ENCODE measurements at places on chromosomes 3 and 15.
A peak's percentile ranks its signal among the peaks of the same experiment; 100 is the strongest.

DNA sequence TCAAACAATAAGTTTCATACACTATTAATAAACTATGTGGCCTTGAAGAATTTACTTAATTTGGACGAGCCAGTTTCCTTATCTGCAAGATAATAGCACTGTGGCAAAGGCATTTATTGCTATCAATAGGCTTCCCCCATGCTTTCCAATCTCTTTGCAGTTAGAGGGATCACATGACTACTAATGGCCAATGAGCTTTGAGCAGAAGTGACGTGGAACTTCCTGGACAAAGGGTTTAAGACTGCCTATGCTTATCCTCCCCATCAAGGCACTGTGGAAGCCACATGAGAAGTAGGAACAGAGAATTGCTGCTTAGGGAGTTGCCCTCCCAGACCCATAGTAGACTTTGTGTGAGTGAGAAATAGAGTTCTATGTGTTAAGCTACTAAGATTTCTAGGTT is 16.7 kb upstream of the ZMAT3 start:
- peak; percentile 22 for DNase-seq

DNA sequence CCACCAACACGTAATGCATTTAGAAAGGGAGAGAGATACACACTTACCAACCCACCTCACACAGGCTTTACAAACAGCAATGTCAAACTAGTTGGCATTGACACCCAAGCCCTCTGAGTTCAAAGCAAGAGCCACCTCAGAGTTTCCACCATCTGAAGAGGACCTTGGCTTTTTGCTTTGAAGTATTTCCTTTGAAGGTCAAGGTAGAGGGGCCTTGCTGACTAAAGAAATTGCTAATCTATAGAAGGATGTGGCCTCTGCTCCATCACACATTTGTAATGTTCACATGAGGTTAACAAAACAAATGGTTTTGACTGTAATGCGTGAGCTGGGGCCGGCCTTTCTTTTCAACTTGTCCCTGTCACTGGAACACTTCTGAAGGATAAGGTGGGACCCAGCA is 117.7 kb downstream of the POLR2M start:
- no peak for DNase-seq

DNA sequence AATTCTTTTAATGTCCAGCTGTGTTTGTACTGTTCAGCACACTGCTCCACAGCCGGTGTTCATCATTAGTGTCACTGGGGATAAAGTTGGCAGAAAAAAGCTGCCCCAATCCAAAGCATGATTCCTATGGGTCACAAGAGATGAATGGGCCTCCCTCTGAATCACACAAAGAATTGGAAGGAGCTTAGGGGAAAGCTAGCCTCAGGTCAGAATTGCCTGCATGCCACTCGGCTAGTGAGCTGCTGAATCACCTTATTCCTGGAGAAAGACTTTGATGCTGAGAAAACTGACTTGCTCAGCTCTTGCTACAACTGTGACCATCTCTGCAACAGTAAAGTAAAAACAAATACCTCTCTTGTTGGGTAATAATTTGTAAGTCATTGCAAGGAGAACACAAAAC is 3.5 kb downstream of the CCK start:
- DNase-seq = peak; percentile 61

GRCh38 chr3:190414297-190414696 is 26.3 kb downstream of the CLDN16 start:
- no peak for DNase-seq

- no peak for DNase-seq
Measured at GRCh38 chr15:28931828-28932227, 46.1 kb downstream of the APBA2 start.

GRCh38 chr3:45054196-45054857 is 28.2 kb downstream of the CLEC3B start:
- DNase-seq = no peak

DNA sequence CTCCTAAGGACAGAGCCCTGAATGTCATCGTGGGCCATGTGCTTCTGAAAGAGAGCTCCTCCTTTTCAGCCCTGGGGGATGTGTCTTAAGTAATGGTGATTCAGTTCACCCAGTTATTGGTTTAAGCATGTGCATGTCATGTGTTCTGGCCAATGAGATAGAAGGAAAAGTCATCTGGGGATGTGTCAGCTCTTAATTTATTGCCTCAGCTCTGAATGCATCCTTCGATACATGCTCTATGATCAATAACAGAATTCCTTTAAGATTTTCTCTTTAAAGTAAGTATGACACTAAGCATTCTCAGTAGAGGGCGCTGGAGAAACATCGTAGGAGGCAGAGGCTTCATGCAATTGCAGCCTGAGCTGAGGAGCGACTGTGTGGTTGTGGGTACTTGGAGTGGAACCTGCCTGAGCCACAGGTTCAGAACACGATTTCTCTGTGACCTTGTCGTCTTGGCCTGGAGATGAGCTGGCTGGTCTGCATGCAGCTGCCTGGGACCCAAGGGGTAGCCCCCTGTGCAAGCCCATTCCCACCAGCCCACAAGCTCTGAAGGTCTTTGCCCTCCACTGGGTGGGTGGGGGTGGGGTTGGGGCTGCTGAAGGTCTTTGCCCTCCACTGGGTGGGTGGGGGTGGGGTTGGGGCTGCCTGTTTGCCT is 69.5 kb downstream of the C3orf38 start:
- DNase-seq = peak; percentile 91

GRCh38 chr3:45762647-45763302 is 33.6 kb downstream of the SLC6A20 start:
- DNase-seq = no peak

DNA sequence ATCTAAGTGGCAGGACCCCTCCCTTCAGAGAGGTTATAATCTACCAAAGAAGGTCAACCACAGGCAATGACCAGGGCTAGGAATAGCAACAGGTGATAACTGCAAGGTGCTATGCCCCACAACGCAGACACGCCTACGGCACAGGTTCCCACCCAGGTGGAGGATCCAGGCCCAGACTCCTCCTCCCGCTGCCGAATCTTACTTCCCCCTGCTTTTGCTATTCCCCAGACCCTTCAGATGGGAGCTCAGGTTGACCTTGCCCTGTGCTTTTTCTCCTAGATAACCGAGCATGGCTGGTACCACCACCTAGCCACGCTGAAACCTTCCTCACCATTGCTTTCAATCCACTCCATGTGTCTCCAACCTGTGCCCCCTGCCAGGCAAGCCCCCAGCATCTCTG is 142.2 kb upstream of the IGF1R start:
- DNase-seq = no peak

DNA sequence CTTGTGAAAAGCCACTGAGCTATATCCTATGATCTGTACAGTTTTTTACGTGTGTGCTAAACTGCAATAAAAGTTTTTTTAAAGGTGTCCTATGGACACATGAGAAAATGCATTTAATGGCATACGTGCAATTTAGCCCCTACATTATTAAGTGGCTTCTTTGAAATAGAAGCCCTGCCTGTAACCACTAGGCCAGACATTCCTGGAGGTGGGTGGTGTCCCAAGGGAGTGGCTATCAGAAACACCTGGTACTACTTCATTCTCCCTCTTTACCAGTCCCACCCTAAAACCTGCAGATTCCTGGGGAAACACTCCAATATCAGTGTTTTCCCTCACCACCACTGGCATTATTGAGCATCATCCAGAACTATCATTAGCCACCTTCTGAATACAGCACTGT is 100.0 kb downstream of the OXNAD1 start:
- no peak for DNase-seq

DNA sequence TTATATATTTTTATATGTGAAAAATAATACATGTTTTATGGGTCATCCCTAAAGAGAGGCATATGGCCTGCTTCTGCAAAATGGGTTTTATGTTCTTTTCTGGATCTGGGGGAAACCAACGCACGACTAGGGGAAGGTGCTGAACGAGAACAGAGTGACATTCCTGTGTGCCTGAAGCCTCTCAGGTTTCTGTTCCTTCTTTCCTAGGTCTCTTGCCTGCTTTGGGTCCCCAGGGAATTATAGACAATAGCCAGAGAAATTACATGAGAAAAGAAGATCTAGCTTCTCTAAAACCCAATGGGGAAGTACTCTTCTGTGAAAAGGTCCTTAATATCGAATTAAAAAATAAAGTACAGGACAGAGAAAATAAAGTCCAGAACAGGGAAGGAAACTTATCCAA is 66.5 kb downstream of the IGSF11 start:
- peak; percentile 52 for DNase-seq
